Frontal cortex (tissue), 4 donors: ENCODE measurements at places on chromosomes 13 and 19. TPM values are rescaled to one million over a fixed set of nuclear protein-coding genes. Genes with fewer than 3 reads are reported as not detected.

ZNF91 gene
- 624 TPM for total RNA-seq

APOE gene
- 77.0 TPM for total RNA-seq

PRPF31 gene
- total RNA-seq, result 25.3 TPM

NLRP4 gene
- not detected for total RNA-seq

FGF21 gene
- not detected for total RNA-seq
